NCI-H187 treated with DMSO at 0.1 percent for 48 hours (cell line): ENCODE measurements at places on chromosomes 3 and 15.

DNA sequence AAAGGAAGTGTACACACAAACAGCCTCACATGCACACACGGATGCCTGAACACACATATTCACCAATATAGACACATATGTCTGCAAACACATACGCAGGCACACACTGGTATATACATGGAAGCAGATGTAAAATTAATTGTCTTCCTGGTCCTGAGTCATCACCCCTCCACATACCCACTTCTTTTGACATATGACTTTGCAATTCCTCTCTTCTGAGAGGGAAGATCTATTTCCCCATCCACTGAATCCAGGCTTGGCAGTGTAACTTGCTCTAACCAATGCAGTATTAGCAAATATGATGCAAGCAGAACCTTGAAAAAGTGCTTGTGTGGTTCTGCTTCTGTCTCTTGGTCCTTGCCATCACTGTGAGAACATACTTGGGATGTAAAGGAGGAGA lies 76.8 kb upstream of the HRH1 start:
- DNase-seq, result no peak

DNA sequence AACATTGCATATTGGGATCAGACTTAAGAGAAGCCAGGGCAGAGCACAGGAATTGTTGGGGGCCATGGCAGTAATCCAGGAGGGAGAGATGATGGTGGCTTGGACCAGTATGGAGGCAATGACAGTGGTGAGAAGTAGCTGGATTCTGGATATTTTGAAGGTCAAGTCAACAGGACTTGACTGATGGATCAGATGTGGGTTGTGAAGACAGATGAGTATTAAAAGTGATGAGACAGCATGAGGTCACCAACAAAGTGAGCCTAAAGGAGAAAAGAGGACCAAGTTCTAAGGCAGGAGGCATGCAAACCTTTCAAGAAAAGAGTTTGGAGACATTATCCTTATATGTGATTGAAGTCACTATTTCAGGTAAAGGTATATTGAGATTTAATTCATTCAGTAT lies 56.6 kb upstream of the TIPARP start:
- DNase-seq, result no peak

DNA sequence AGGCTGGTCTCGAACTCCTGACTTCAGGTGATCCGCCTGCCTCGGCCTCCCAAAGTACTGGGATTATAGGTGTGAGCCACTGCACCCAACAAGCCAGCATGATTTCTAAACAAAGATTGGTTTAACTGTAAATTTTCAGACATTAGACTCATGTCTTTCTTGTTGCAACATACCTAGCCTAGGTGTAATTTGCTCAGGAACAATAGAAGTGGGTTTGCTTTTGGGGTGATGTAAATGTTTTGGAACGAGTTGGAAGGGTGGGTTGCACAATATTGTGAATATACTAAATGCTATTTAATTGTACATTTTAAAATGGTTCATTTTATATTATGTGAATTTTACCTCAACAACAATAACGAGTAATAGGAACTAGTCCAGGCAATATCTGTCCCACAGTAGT lies 7.1 kb downstream of the CCR4 start:
- DNase-seq, result no peak

DNA sequence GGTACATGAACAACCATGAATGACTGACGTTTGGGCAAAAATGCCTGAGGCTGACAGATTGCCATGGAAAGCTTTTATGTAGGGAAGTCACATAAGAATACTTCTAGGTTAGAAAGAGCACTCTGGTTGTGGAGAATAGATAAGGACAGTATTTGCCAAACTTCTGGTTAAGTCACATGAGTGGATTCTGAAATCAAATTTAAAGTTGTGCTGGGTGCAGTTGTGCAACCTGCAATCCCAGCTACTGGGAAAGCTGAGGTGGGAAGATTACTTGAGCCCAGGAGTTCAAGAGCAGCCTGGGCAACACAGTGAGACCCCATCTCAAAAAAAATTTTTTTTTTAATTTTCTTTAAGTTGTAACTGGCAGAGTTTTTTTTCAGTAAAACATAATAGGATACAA lies 7.2 kb upstream of the ZNF148 start:
- no peak for DNase-seq

DNA sequence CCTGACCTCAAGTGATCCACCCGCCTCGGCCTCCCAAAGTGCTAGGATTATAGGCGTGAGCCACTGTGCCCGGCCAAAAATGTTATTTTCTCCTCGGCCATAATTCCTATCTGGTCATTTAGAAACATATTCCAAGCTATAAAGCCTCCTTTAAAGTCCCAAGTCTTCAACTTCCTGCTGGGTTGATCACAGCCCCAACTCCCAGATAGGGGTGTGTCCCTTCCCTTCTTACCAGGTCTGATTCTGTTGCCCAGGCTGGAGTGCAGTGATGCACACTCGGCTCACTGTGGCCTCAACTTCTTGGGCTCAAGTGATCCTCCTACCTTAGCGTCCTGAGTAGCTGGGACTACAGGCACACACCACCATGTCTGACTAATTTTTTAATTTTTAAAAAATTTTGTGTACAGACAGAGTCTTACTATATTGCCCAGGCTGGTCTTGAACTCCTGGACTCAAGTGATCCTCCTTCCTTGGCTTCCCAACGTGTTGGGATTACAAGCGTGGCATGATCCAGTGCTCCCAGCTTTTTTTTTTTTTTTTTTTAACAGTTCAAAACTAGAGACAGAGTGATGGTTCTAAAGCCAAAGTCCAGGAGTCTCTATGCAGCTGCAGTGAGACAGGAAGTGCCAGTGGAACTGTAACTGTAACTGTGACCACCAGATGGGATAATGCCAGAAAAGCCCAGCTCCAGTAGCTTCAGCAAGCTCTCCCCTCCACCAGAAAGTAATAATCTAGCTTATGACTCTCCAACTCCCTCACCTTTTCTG lies 8.2 kb upstream of the PRKAR2A start:
- DNase-seq, result no peak
